D721Med (cell line): ENCODE measurements at places on chromosomes 16 and 17.

- no peak for DNase-seq
Measured at GRCh38 chr17:80782536-80783427, 208.9 kb upstream of the CHMP6 start.

DNA sequence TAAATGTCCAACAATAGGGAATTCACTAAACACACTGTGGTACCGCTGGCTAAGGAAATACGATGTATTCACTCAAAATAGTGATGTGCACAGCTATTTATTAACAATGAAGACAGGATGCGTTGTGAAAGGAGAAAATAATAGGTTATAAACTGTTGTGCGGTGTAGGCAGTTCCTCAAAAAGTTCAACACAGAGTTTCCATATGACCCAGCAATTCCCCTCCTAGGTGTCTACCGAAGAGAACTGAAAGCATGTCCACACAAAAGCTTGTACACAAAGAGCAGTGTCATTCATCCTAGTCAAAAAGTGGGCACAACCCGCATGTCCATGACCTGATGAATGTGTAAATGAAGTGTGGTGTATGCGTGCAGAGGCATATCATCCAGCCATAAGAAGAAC lies 1.2 kb upstream of the CES1 start:
- DNase-seq: no peak

- DNase-seq: no peak
Measured at GRCh38 chr17:17225901-17226300, 11.1 kb downstream of the FLCN start.

- no peak for DNase-seq
Measured at GRCh38 chr17:38939987-38940386, 14.6 kb downstream of the LASP1NB start.

GRCh38 chr17:66426397-66427033 lies 124.1 kb downstream of the PRKCA start:
- DNase-seq: no peak

DNA sequence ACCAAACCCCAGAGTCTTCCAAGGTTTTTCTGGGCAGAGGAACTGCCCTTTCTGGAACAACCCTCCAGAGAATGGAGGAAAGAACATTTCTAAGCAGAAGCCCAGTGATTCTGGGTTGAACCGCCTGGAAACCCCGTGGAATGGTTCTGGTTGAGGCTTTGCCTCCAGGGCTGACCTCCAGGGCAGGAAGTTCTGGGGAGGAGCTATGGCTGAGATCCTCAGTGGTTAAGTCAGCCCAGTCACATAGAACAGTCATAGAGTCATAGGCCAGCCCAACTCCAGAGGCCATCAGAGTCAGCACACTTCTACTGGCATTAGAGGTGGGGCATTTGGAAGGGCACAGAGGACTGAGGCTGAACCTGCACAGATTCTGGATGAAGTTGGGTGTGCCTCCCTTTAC lies 65.9 kb downstream of the SPACA3 start:
- no peak for DNase-seq

GRCh38 chr17:55090079-55090492 lies 121.5 kb downstream of the STXBP4 start:
- DNase-seq: no peak

GRCh38 chr17:51391982-51392654 lies 131.8 kb downstream of the UTP18 start:
- DNase-seq: no peak

DNA sequence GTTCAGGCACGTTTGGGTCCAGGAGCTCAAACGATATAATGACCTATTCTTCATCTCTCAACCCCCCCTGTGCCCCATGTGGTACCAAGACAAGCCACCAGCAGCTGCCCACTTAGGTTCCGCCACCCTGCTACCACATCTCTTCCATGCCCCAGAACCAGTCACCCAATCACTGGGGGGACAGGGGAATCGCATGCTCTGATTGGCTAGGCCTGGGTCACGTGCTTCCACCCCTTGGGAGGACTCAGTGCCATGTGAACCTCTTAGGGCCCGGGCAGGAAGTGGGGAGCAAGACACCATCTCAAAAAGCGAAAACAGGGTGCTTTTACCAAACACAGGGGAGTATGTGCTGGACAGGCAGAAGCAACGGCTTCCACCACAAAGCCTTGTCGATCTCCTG lies 91.3 kb downstream of the KATNIP start:
- DNase-seq: no peak

DNA sequence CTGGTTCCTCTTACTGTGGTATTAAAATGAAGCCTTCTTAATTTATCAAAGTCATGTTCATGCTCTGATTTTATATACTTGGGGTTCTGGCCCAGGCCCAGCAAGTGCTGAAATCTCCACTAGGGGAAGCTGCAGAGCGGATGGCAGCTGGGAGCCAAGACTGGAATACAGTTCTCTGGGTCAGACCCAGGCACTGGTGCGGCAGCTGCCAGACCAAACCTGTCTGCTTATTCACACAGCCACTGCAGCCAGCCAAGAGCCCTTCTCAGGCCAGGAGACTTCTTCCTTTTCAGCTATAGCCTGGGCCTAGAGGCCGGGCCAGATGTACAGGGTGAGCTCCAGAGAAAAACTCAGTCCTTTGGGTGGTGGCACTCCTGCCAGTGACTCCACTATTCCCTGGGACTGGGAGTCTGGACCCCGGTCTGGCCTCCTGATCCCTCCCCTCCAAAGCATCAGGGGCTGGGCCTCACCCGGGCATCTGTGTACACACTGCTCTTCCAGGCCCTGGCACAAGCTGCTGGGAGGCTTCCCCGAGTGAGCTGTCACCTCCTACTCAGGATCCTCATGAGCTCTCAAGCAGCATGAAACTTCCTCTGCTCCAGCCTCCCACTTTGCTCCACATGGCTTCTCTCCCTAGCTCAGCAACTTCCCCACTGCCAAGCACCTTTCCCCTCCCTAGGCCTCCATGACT lies 24.4 kb downstream of the ATP6V0D1 start:
- no peak for DNase-seq

GRCh38 chr17:62818526-62818925 lies 10.4 kb upstream of the MARCHF10 start:
- DNase-seq: no peak

DNA sequence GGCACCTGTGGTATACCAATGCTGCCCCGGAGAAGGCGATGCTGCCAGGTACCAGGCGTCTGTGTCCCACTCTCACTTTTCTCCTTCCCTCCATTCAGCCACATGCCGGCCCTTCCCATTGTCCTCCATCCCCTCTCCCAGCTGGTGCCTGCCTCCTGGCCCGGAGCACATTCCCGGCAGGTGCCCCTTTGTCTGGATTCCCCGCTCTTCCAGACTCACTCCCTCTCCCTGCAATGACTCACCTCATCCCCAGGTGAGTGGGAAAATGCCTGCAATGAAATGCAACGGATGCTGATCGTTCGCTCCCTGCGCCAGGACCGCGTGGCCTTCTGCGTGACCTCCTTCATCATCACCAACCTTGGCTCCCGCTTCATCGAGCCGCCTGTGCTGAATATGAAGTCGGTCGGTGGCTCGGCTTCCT lies 10.4 kb upstream of the KDM6B start:
- no peak for DNase-seq

GRCh38 chr17:1607971-1608320 lies 20.7 kb downstream of the SLC43A2 start:
- no peak for DNase-seq

DNA sequence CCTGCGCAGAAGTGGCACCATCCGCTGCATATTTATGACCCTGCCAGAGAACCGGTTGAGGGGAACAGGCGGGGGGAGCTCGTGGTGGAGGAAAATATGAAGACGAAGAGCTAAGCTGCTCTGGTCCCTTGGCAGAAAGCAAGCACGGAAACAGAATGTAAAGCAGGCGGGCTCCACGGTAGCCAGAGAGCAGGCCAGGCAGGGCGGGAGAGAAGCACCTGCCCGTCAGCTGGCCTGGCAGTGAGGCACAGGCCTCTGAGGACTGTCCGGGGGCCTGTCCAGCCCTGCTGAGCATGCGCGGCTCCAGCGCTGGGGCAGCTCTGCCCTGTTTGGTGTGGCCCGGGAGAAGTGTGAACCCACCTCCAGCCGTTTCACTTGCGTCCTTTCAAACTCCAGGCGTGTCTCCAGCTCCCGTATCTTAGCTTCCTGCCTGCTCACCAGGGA lies 46.7 kb downstream of the PIPOX start:
- DNase-seq: no peak

DNA sequence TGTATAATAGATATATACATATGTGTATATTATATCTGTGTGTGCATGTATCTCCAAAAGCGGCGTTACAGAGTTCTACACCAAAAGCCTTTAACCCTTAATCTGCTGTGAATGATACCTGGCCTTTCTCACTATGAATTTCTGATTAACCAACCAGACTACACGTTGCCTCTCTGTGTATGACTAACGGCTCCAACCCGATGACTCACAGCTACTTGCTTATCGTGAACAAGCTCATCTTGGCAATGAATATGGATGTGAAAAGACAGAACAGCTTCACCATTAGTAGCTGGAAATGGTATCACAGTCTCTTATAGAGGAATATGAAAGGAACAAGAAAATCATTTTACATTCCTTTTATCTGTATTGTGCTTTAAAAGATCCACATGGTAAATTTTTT lies 23.8 kb upstream of the ARHGAP44 start:
- DNase-seq: no peak

GRCh38 chr16:80051040-80051439 lies 450.5 kb upstream of the MAF start:
- no peak for DNase-seq

- DNase-seq: no peak
Measured at GRCh38 chr17:31431098-31431851, 39.8 kb downstream of the RAB11FIP4 start.

GRCh38 chr17:49552070-49552751 lies 23.5 kb upstream of the NXPH3 start:
- DNase-seq: no peak
